LHCN-M2 (cell line): ENCODE measurements at places on chromosomes 16 and 17.

- DNase-seq: no peak
Observed at GRCh38 chr17:49889500-49889899, 41.6 kb upstream of the TAC4 start.

DNA sequence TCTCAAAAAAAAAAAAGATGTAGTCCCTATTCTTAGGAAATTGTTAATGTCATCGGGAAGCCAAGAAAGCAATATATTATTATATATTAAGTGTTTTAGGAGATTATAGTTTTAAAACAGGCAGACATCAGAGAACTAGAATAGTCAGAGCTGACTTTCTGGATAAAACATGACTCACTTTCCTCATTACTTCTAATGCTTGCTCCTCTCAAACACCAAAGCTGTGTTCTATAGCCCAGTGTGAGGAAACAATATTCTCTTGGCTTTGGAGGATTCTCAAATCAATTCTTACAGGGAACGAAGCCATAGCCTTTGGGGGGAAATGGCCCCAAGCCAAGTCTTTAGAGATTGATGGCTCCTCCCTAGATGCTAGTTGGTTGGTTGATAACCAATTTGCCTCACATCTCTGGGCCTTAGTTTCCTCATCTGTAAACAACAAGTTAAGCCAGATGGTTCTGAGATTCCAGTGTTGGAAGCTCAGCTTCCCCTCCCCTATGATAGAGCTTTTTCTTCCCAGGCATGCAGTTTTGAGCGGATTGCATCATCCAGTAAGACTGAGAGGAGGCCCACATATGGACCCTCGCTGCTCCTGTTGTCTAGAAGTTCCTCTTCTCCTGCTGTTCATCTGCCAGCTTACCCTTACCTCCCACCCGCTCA lies 12.4 kb downstream of the NMT1 start:
- no peak for DNase-seq

GRCh38 chr17:77886387-77886728 lies 72.1 kb upstream of the TNRC6C start:
- DNase-seq: no peak

GRCh38 chr16:49530427-49530970 lies 156.9 kb downstream of the C16orf78 start:
- no peak for DNase-seq

GRCh38 chr17:7590743-7591142 lies 849 bp upstream of the SOX15 start:
- DNase-seq: peak; percentile 67

DNA sequence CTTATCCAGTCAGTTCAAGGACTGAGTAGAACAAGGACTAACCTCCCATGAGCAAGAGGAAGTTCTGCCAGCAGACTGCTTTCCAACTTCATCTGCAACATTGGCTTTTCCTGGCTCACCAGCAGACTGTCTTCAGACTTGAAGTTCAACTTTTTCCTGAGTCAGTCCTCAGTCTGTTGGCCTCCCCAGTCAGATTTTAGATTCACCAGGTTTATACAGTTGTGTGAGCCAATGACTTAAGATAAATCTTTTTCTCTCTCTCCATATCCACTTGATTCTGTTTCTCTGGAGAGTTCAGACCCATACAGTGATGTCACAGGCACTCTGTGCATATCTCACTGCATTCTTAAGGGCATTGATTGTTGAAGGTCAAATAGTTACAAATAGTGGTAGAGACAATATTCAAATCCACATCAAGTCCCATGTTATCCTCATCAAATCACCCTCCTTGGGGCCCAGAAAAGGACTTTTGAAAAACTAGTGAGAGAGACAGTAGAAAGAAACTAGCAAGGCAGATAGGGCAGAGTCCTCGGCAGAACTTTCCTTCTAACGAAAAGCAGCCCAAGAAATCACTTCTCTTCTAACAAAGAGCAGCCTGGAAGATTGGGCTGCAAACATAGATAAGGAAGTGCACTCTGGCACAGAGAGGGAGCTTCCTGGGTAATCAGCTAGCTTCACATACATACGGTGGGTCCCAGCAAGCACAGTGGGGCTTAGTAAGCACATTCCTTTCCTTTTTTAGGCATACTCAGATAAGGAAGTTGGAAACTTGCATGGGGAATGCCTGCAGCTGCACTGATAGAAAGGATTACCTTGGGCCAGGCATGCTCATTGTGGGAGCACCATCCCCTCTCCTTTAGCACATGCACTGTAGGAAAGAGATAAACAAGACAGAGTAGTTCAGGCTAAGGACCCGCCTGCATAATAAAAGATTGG lies 132.3 kb upstream of the FAM20A start:
- no peak for DNase-seq

- DNase-seq: no peak
Observed at GRCh38 chr16:7257016-7257415, 75.6 kb upstream of the RBFOX1 start.

DNA sequence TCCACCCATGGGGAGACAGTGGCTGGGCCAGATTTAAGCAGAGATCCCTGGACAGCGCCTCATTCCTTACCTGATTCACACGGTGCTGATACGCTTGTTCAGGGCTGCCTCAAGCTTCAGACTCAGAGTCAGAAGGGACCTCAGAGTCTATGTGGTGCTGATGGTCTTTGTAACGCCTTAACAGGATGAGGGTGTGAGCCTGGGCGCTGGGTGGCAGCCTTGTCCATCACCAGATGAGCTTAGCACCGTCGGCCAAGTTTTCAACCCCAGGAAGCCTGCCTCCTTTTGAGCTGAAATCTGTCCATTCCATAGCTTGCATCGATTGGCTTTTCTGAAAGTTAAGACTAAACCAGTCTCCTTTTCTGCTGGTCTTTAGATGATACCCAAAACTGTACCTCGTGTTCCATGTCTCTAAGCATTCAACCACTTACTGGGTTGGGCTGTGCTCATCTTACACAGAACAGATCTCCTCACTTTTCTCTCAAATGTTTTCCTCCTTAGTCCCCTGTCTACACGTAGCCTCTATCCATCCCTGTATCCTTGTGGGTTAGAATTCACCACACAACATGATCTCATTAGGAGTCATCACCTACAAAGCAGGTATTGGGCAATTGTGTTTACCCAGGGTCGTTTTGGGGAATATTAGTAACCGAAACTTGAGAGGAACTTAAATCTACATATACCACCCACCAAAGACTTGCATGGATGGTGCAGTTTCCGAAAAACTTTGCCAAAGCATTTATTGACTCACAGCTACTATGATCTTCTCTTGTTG lies 573.4 kb downstream of the CDH13 start:
- peak; percentile 82 for DNase-seq

GRCh38 chr17:1322014-1322428 lies 42.6 kb downstream of the TRARG1 start:
- no peak for DNase-seq

DNA sequence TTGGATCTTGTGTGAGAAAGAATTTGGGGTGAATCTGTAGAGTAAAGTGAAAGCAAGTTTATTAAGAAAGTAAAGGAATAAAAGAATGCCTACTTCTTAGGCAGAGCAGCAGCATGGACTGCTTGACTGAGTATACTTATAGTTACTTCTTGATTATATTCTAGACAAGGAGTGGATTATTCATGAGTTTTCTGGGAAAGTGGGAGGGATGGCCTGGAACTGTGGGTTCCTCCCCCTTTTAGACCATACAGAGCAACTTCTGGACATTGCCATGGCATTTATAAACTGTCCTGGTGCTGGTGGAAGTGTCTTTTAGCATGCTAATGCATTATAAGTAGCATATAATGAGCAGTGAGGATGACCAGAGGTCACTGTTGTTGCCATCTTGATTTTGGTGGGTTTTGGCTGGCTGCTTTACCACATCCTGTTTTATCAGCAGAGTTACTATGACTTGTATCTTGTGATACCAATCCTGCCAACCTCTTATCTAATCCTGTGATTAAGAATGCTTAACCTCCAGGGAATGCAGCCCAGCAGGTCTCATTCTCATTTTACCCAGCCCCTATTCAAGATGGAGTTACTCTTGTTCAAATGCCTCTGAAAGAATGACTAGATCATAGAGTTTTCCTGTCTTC lies 58.7 kb downstream of the HSD17B2 start:
- DNase-seq: peak; percentile 45

DNA sequence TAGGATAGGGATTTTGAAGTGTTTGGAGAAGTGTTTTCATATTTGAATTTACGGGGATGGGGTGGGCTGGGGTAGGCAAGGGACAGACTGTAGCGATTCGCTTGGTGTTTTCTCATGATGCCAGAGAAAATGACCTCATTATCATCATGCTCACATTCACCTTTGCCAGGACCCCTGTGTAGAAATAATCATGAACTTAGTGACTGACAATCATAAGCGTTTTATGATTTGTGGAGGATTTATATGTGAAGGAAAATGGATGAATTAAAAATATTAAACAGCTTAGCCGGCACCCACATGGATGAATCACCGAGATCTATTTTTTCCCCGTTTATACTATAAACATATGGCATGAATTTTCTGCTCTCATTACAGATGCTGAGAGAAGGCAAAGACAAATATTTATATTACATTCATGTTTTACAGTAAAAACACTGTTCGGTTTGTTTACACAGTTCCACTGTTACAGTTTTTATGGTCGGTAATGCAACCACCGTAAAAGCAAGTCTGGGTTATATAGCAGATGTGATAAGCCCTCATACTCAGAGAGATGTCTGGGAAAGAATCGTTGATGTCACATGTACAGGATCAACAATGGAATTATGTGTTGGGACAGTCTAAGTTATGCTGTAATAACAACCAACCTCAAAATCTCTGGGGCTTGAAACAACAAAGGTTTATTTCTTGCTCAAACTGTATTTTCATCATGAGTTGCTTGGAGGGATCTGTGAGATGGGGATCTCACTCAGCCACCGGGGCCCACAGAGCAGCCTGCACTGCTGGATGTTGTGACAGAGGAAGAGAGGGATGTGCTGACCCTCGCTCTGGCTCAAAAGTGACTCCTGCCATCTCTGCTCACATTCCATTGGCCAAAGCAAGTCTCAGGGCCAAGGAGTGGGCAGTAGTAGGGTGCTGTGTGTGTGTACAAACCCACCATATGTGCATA lies 85.1 kb downstream of the WWOX start:
- DNase-seq: peak; percentile 45

DNA sequence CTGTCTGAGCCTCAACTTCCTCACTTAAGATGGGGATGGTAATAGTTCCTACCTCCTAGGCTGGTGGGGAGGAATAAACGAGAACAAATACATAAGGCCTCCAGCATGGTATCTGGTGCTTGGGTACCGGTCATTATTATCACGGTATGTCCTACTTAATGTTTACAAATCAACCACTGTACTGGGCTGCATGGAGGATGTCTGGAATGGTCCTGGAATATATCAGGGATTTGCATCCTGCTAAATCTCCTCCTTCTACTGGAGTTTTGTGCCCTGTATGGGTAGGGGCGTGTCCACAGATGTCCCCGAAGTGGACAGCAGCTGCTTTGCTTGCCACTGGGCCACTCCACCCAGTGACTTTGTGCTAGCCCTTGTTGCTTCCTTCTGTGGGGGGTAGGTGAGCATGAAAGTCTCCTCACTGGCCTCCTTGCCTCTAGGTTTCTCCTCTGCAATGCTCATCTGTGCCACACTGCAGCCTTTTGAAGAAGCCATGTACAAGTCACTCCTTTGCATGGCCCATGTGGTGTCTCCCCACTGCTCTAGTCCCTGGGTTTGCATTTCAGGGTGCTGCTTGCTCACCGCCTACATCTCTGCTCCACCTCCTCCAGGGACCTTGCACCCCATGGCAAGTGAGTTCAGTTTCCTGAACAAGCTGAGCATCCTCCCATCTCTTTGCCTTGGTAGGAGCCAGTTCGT lies 2.2 kb upstream of the CMIP start:
- no peak for DNase-seq

GRCh38 chr17:30378241-30378824 lies 394 bp upstream of the CPD start:
- no peak for DNase-seq

GRCh38 chr17:35372846-35373533 lies 431 bp downstream of the SLFN11 start:
- DNase-seq: peak; percentile 7

DNA sequence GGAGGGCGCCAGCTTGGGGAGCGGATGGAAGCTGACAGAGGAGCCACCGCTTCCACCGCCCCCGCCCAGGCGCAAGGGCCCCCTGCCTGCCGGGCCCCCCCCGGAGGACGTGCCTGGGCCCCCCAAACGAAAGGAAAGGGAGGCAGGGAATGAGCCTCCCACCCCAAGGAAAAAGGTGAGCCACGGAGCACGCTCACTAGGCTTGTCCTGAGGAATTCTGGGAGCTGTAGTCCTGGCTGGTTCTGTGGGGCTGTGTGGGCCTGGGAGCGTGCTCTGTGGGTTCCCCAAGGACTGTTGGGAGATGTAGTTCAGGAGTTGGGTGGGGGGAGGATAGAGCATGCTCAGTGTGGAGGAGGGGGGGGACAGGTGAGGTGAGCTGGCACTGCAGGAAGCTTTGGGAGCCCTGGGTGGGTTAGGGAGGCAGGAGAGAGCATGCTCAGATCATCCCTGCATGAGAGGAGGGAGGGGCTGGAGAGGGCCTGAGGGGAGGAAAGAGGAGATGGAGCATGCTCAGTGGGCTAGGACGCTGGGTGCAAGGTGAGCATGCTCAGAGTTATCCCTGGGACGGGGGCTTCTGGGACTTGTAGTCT lies 4.5 kb downstream of the FBXL19 start:
- peak; percentile 57 for DNase-seq

DNA sequence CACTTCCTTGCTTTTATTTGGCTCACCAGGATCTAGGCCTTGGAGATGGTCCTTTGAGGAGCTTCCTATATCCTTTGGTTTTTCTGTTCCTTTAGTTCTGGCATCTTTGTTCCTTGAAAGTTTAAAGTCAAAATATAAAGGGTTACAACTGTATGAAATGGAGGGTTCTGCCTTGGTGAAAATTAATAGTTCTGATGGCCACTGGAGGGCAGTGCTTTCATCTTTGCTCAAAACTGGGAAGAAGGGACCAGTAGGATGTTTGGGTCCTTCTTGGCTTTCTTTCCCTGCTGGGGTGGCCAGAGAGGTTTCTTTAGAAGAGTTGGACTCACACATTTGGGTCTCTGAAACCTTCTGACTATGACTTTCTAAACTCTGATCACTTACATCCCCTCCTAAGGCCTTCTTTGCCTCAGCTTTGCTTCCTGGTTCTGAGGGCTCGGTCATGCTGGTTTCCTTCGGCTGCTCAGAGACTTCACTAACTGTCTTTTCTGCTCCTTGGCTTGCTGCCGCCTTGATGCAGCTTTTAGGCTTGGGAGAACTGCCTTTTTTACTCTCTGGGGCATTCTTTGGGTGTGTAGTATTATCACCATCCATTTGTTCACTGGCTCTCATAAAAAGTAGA lies 10.9 kb upstream of the ITGA2B start:
- DNase-seq: peak; percentile 33

DNA sequence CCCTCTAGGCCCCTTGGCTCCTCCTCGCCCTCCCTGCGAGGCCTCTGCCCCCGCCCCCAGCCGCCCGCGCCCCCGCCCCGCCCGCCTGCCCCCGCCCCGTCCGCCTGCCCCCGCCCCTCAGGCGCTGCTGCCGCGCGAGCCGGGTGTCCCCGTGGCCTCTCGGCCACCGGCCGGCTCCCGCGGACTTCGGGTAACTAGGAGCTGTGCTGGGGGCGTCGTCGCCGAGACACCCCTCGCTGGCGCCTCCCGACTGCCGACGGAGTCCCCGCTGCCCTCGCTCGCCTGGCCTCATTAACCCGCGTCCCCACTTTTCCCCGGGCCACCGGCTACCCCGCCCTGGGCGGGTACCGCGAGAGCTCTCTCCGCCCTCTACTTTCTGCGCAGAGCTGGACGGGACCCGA lies at the start of gene TLCD1:
Gene TLCD1 (minus strand): TSS at position 8 of the 401 bp plus-strand sequence. CDS start 136 bp downstream, outside the sequence.
- DNase-seq: no peak
